HFF-Myc (cell line): ENCODE measurements at places on chromosomes 11 and 22.

DNA sequence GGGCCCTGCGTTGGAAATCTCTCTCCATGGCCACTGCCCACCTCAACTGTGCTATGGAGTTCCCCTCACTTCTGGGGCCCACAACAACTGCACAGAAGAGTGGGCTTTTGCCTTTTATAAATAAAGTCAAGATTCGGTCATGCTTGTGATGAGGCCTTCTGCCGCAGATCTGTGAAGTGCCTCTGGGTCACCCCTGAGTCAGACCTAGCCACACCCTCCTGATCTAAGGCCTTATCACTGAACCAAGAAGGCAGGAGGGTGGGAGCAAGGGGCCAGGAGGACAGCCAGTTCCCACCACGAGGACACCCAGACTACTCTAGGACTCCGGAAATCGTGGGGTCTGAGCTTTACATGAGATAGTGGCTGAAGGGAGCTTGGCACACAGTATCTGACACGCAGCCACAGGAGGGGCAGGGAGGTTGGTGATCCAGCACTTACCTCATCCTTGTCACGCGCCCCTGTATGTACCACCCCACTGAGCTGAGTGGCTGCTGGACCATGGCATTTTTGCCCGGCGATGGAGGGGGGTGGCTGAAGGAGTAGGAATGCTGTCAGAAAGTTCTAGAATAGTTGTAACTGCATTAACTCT is 115.7 kb downstream of the ABTB2 start:
- no peak for DNase-seq

GRCh38 chr11:112719736-112720525 is 241.3 kb upstream of the NCAM1 start:
- DNase-seq: no peak

- DNase-seq: no peak
These were observed 17.7 kb upstream of the SMIM35 start for GRCh38 chr11:118104491-118104890.

DNA sequence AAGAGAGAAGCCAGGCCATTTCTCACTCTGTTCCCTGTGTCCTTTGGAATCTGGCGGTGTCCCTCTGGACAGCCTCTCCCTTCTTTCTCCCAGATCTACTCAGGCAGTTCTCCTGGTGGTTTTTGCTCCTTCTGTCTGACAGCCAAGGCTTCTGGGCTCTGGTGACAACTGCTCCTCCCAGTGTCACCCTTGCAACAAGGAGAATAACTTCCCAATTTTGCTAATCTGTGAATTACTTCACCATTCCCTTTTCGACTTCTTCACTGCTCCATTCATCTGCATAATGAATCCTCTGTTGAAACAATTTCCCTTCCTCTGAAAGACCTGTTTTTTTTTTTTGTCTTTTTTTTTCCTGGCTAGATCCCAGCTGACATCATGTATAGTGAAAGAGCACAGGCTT is 56.3 kb upstream of the PDE3B start:
- no peak for DNase-seq

DNA sequence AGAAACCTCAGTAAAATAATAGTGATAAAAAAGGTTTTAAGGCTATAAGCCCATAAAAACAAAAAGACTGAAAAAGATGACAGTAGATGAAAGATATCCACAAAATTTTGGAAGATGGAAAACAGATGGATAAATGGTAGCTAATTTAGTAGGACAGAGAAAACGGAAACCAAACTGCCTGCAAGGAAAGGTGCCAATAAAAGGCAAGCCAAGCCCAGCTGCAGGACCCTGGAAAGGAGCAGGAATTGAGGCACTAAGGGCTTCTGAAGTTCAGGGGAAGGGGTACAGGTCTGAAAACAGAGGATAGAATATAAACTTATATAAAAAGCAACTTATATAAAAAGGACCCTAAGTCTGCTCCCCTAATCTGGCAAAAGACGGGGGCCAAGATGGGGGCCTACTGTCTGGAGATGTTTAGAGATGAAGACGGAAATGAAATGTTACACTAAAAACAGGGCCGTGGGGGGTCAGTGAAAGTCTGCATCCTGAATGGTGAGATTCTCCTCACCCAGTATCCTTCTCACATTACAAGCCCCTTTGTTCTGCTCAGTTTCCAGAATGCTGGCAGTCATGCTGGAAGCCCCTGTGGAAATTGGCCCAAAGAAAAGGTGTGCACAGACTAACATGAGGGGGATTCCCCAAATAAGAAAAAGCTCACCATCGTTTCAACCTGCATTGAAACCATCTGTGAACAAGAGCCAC is 269.3 kb upstream of the PITPNB start:
- no peak for DNase-seq

DNA sequence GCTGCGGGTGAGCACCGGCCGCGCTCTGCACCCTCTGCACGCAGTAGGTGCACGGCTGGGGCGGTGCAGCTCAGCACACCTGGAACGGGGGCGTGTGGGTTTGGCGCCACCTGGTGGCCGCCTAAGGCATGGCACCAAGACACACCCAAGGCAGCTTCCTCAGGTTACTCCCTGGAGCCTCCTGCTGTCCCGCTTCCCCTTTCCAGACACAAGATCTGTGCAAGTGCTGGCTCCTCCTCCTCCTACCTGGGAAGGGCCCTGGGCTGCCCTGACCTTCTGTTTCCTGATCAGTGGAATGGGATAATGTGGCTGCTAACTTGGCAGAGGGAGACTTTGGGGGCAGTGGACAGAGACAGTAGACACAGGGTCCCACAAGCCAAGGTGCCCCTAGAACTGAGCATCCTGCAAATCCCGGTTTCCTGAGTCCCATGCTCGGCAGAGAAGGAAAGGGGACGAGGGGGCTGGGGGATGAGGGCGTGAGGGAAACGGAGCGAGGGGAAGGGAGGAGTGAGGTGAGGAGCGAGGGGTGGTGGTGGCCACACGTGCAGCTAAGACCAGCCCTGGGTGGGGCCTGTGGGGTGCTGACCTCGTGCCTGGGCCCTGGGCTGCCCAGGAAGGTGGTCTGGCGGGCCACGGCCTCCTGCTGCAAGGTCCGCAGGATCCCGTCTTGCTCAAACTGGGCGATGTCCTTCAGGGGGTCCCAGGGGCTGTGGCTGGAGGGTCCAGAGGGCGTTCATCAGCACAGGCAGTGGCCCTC is 34.8 kb upstream of the CARS1 start:
- no peak for DNase-seq

DNA sequence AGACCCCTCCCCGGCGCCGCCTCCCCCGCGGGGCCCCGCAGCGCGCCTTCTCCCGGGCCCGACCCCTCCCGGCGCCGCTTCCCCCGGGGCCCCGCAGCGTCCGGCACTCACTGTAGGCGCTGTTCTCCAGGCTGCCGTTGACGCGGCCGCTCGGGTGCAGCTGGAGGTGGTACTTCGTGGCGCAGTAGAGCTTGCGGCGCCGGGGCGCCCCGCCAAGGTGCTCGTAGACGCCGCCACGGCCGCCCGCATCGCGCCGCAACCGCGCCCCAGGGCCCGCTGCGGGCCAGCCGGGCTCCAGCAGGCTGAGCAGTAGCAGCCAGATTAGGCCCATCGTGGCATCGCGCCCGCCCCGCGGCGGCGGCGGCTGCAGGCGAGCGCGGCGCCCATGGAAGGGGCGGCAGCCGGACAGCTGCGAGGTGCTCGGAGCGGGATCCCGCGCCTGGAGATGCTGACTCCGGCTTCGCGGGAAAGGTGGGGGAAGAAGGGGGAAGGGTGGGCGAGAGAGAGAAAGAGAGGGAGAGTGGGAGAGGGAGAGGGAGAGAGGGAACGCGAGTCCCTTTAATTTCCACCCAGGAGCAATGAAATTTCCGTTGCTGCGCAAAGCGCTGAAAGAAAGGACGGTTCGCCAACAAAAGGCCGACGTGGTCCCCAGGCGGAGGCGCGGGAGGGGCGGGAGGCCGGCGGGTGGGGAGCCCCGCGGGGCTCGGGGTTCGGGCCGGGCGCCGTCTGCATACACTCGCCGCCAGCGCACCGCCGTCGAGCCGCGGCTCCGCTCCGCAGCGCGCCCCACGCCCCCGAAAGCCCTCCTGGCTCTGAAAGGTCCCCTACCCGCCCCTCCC is at the start of gene FGF3:
FGF3 (minus strand) TSS at position 814 of the 839 bp plus-strand sequence; CDS start at position 331, 483 bp downstream.
- DNase-seq: no peak

GRCh38 chr11:32172041-32172847 is 81.4 kb downstream of the RCN1 start:
- DNase-seq: no peak

DNA sequence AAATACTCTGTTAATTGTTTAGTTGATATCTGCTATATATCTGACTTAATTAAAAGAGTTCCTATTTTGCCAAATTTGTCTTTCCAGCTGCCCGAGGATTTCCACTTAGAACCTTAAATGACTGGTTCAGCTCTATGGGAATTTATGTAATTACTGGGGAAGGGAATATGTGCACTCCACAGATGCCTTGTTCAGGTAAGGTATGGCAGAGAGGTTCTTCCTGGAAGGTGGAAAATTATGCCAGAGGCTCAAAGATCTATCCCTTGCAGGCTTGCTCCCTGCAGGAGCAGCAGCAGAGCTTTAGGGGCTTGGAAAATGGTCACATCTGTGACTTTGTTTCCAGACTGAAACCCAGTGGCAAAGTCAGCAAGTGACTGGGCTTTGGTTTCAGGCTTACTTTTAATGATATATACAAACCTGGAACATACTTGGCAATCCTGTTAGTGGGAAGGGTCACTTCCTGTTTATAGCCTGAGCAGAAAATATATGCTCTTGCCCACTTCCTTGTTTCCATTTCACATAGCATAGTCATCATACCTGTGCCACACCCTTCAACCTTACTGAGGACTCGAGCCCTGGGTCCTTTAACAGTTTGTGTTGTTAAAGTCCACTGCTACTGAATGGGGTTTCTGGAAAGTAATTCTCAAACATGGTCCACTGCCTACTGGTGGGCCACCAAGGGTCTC is 23.7 kb downstream of the WBP2NL start:
- DNase-seq: no peak

DNA sequence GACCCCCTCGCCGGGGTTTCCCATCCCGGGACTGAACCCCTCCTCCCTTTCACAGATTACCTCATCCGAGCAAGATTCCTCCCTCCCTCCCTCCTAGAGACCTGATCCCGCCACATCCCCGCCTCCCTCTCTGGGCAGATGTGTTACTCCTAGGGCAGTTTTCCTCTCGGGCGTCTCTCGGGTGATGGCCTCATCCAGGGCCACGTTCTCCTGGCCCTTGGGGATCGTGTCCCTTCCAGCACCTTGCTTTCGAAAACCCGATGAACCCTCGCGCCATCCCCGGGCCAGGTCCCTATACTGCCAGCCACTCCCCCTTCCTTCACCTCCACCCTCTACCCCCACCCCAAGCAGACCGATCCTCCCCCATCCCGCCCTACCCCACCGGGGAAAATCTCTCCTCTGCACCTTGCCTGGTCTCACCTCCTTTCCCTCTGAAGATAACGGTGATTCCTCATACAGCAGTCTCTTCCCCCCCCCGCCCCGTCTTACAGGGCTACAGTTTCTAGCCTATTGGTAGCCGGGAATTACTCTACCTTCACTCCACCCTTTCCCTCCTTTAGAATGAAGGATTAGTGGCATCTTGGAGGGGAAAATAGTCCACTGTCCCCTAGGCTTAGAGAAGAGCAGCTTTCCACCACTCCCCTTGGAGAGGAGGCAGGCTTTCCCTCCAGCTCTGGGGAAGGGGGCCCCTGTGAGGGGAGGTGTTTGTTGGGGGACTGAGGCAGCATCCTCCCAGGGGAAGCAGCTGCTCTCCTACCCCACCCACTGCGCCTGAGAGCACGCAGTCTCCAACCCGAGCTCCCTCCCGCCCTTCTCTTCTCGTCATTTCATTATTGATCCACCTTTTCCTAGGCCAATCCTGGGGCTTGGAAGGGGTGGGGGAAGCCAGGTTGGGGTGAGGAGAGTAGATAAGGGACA is 1.2 kb downstream of the KMT2A start:
- no peak for DNase-seq

- DNase-seq: peak; percentile 79
These were observed 59.0 kb downstream of the MYH9 start for GRCh38 chr22:36328635-36329253.

DNA sequence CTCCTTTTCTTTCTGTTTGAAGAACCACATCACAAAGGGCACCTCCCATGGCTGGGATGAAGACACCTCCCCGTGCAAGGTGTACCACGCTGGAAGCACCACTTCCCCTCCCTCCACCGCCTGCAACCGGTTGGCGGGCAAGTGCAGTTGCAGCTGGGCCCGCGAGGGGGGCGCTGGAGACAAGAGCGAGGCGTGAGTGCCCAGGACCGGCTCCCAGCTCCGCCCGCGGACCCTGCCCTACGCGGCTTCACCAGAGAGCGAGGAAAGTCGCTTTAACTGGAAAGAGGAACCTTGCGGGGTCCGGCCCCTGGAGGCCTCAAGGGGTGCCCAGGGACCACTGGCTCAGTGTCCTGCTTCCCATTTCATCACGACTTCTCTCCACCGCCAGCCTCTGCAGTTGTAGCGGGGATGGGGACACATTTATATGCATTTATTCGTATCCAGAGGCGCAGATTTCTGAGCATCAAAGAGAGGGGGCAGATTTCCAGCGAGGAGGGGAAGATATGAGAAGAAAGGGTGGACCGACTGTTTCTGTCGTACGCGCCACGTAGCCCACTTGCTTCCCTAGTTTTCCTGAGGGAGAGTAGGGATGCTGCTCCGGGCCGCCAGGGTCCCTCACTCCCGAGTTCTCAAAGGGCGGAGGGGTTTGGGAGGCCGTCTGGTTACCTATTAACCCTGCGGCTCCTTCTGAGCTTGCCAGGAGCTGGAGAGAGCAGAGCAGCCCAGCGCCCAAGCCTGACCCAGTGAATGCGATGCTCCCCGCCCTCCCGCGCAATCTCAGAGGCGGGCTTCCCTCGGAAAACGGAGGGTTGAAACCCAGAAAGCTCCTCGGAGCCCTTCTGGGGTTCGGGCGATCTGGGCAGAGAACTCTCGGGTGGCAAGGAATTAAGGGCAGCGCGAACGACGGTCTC is 3.5 kb downstream of the ESAM start:
- DNase-seq: no peak

GRCh38 chr11:12207384-12208150 is 97.2 kb downstream of the MICAL2 start:
- DNase-seq: no peak

- no peak for DNase-seq
These were observed 912 bp downstream of the KREMEN1 start for GRCh38 chr22:29073618-29074275.

- DNase-seq: no peak
These were observed 20.6 kb downstream of the IFT27 start for GRCh38 chr22:36755316-36755715.
